ENCODE measurements at places on chromosomes 12 and 14.
A peak's percentile ranks its signal among the peaks of the same experiment; 100 is the strongest.

GRCh38 chr12:67969134-67969802 is 20.0 kb upstream of the IFNG-AS1 start:
- no peak for DNase-seq

GRCh38 chr14:99425272-99425681 is 55.4 kb downstream of the SETD3 start:
- no peak for DNase-seq

DNA sequence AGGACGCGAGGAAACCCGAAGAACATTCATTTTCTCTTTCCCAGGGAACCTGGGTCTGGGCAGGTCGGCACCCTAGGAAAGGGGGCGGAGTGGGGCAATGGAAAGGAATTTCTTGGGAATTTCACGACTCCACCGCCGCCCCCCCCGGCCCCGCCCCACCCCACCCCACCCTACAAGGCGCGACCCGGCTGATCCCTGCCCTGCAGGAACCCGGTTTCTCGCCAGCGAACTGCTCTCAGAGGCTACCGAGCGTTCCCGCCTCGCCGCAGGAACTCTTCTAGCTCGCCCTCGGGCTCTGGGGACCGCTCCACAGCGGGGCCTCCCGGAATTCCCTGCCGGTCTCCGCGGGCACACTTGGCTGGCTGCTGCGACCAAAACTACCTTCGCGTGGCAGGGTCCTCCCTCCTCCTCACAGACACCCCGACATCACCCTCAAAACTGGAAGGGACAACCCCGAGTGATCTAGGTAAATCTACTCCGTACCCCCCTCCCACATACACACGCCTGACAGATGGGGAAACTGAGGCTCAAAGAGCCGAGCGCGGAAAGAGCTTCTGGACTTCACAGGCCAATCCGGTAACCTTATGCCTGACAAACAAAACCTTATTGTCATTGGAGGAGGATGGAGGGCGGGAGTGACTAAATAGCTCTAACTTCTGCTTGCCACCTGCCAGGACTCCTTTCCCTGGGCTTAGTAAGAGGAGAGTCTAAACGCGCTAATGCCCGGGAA is 785 bp upstream of the ACTN1 start:
- DNase-seq, result no peak

GRCh38 chr12:30862486-30862885 is 64.1 kb upstream of the TSPAN11 start:
- DNase-seq, result no peak

DNA sequence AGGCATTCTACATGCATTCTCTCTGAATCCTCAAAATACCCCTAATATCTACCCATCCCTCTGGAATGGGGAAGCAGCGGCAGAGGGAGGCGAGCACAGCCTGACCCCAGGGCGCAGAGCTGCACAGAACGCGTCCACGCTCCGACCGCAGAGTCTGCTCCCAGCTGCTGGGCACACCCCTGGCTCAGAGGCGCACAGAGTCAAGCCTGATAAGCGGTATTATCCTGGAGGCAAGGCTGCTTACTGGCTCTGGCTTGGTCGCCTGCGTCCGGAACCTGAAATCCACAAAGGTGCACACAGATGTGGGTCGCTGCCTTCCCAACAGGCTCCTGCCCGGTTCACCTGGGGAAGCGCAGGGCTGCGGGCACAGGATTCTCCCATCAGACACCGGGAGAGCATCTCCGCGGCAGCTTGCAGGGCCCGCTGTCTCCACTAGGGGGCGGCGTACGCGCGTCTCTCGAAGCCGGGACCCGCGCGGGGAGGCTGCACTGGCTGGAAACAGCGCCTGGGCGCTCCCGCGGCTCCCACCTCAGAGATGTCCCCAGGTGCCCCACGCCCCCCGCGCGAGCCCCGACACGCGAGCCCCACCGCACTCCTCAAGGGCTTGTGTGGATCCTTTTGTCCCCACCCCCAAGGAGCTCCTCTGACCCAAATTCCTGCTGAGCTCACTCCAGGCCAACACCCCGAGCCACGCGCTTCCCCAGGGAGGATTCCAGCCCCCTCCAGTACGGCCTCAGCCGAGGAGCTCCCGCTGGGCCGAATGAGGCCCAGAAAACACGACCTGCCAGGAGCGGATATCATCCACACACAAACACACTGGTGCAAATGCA is 120.1 kb upstream of the FZD10 start:
- DNase-seq, result no peak

- no peak for DNase-seq
Observed at GRCh38 chr14:100778951-100779690, 46.8 kb upstream of the MEG3 start.

GRCh38 chr12:124517260-124518050 is 50.0 kb downstream of the NCOR2 start:
- DNase-seq, result no peak

GRCh38 chr12:55818140-55818728 is 393 bp downstream of the ORMDL2 start:
- no peak for DNase-seq

GRCh38 chr12:109729801-109730200 is 16.2 kb downstream of the FAM222A start:
- DNase-seq, result no peak

GRCh38 chr14:75249251-75249957 is 29.2 kb upstream of the FOS start:
- DNase-seq, result peak; percentile 90

DNA sequence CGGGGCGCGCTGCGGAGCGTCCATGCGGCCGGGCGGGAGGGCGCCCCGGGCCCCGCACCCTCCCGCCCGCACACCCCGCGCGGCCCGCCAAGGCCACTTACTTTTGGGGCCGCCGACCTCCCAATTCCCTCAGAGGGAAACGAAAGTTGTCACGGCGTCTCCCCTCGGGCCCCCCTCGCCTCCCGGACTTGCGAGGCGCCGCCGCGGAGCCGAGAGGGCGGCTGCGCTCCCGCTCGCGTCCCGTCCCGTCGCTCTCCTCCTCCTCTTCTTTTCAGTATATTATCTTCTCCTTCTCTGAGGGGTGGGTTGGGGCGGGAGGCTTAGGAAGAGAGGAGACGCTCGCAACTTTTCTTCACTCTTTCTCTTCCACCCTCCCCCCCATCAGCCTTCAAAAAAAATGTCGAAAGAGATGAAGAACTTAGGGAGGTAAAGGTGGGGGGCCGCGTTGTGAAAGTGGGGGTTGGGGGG is 613 bp downstream of the DUSP16 start:
- peak; percentile 17 for DNase-seq

GRCh38 chr12:126534495-126534894 is 1469.3 kb downstream of the AACS start:
- no peak for DNase-seq

DNA sequence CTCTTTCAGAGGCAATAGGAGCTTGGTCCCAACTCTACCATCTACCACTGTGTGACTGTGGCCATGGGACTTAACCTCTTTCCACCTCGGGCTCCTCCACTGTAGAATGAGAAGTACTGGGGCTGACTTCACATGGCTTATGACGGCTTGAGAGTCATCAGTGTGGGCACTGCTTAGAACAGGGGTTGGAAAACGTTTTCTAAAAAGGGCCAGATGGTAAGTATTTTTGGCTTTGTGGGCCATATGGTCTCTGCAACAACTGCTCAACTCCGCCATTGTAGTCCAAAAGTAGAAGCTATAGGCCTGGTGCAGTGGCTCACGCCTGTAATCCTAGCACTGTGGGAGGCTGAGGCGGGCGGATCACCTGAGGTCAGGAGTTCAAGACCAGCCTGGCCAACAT is 69.2 kb upstream of the LTA4H start:
- no peak for DNase-seq

- DNase-seq, result no peak
Observed at GRCh38 chr12:95788637-95789036, 1.9 kb downstream of the NTN4 start.

DNA sequence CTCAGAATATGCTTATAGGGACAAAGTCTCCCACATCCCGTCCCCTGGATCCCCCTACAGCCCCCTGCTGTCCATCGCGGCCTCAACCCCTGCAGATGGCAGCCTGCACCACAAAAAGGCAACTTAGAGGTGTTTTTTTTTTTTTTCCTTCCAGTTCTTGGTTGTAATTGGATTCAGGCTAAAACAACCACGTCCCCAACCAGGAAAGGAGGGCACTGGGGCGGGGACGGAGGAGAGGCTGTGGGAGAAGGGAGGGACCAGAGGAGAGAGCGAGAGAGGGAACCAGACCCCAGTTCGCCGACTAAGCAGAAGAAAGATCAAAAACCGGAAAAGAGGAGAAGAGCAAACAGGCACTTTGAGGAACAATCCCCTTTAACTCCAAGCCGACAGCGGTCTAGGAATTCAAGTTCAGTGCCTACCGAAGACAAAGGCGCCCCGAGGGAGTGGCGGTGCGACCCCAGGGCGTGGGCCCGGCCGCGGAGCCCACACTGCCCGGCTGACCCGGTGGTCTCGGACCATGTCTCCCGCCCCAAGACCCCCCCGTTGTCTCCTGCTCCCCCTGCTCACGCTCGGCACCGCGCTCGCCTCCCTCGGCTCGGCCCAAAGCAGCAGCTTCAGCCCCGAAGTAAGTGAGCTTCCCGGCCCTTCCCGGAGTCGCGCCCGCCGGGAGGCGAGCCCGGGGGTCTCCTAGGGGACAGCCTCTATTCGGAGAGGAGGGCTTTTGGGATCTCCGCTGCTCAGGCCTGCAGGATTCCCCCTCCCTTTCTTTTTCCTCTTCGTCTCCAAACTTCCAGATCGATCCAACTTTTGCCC is at the start of gene MMP14:
TSS of gene MMP14 (plus strand) at position 285 of the 813 bp plus-strand sequence. CDS start at position 518, 233 bp downstream.
- DNase-seq, result no peak

- no peak for DNase-seq
Observed at GRCh38 chr14:59154373-59154772, 34.1 kb upstream of the DAAM1 start.

GRCh38 chr14:101241147-101241546 is 320.1 kb upstream of the DIO3 start:
- DNase-seq, result no peak

- DNase-seq, result no peak
Observed at GRCh38 chr12:68789144-68789878, 18.7 kb upstream of the MDM2 start.

DNA sequence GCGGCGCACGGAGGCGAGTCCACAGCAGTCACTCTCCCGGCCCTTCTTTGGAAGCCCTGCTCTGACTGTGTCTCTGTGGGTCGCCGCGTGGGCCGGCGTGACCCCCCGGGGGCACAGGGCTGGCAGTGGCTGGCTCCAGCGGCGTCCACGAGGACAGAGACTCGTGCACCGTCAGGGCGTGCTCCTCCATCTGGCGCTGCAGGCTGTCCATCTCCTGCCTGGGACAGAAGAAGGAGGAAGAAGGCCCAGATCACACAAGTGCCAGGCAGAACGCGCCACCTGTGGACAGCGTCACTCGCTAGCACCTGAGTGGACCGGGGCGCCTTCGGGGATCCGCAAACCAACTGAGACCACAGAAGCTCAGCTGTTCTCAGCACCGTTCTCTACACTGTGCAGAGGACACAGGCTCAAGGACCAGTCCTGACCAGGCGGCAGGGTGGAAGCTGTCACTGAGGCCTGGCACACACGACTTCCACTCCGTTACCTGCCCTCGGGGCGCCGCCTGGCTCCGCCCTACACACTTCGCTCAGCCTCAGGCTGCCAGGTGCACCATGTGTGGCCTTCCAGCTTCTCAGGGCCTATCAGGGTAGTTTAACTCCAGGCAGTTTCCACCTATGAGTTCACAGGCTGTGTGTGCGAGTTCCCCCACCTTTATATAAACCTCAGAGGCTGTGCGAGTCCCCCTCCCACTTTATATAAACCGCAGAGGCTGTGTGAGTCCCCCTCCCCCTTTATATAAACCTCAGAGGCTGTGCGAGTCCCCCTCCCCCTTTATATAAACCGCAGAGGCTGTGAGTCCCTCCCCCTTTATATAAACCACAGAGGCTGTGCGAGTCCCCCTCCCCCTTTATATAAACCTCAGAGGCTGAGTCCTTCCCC is 11.7 kb upstream of the ANKLE2 start:
- DNase-seq, result no peak

DNA sequence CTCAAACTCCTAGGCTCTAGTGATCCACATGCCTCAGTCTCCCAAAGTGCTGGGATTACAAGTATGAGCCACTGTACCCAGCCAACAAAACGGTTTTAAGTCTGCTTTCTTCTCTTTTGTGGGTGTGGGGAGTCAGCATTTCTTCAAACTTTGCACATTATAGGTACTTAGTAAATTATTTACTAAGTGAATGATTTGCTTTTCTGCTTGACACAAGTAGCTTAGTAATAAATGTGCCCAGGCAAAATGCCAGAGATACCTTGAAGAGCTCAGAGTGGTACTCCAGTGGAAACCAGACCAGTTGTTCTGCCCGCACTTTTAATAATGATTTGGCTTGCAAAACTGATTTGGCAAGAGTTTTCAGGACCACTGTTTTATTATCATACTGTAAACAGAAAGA is 15.0 kb downstream of the DEPDC4 start:
- no peak for DNase-seq

DNA sequence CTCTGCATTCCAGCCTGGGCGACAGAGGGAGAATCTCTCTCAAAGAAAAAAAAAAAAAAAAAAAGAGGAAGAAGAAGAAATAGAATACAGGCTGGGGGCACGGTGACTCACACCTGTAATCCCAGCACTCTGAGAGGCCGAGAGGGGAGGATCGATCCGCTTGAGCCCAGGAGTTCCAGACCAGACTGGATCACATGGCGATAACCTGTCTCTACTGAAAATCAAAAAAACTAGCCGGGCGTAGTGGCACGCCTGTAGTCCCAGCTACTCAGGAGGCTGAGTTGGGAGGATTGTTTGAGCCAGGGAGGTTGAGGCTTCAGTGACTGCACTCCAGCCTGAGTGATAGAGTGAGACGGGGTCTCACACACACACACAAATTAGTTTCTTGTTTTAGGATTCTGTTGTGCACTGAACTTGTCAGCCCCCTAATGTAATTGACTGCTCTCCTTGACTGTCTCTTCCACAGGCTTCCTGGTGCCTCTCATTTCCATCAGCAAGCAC is 963 bp upstream of the TINF2 start:
- DNase-seq, result no peak

- no peak for DNase-seq
Observed at GRCh38 chr14:97056086-97056485, 258.9 kb downstream of the VRK1 start.

- no peak for DNase-seq
Observed at GRCh38 chr14:52711666-52712065, 4.7 kb downstream of the PSMC6 start.

DNA sequence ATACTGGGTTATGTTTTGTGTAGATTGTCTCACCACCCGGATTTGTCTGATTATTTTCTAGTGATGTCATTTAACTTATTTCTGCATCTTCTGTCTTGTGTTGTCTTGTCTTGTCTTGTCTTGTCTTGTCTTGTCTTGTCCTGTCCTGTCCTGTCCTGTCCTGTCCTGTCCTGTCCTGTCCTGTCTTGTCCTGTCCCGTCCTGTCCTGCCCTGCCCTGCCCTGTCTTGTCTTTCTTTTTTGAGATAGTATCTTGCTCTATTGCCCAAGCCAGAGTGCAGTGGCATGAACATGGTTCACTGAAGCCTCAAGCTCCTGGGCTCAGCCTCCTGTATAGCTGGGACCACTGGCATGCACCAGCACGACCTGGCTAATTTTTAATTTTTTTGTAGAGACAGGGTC is 25.6 kb downstream of the DERA start:
- DNase-seq, result no peak

- DNase-seq, result no peak
Observed at GRCh38 chr12:63170321-63170720, 19.3 kb upstream of the AVPR1A start.

- no peak for DNase-seq
Observed at GRCh38 chr14:58961045-58961731, 227.3 kb upstream of the DAAM1 start.
